ENCODE measurements at places on chromosomes 3 and 15. TPM values are rescaled to one million over a fixed set of nuclear protein-coding genes. Genes with fewer than 3 reads are reported as not detected.
A peak's percentile ranks its signal among the peaks of the same experiment; 100 is the strongest.

DNA sequence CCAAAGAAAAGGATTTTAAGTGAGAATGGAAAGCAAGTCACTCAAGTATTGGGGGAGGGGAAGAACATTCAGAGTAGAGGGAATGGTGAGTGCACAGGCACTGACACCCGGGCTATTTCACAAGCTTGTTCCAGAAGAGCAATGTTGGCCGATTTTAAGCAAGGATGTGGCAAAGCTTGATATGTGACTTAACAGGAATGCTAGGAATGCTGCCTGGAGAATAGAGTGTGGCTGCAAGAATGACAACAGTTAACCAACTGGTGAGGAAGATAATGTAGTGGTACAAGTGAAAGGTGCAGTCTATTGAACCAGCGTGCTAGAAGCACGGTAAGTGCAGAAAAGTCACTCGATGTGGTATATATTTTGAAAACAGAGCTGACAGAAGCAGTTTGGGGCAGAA lies 6.2 kb upstream of the CCDC80 start:
- DNase-seq, result no peak

GRCh38 chr15:75107908-75108838 lies 84.8 kb downstream of the PPCDC start:
- peak; percentile 29 for DNase-seq

The EPHB1 gene
- polyA plus RNA-seq, result 0.10 TPM

- DNase-seq, result no peak
These were observed 10.9 kb upstream of the CCNL1 start for GRCh38 chr3:157170861-157171260.

GRCh38 chr3:30649572-30650318 lies 43.3 kb downstream of the TGFBR2 start:
- no peak for DNase-seq

GRCh38 chr3:108287146-108287545 lies 9.2 kb upstream of the HHLA2 start:
- DNase-seq, result no peak

DNA sequence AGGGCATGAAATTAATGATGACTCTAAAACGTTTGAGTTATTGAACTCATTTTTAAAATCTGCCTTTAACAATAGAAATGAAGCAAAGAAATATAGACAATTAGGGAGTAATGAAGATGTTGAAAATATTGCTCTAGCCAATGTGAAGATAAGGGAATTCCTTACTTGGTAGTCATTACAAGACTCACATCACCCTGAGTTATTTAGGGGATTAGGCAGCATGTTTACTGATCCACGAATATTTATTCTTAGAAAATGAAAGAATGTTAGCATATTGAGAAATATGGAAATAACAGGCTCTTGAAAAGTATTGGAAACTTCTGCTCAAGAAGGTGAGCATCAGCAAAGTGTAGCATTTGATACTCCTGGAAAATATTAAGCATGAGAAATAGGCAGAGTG lies 398.1 kb upstream of the ARPP21 start:
- no peak for DNase-seq

Measured in CD8-positive, alpha-beta memory T cell (primary cell).